ENCODE measurements at places on chromosomes 5 and 9.

DNA sequence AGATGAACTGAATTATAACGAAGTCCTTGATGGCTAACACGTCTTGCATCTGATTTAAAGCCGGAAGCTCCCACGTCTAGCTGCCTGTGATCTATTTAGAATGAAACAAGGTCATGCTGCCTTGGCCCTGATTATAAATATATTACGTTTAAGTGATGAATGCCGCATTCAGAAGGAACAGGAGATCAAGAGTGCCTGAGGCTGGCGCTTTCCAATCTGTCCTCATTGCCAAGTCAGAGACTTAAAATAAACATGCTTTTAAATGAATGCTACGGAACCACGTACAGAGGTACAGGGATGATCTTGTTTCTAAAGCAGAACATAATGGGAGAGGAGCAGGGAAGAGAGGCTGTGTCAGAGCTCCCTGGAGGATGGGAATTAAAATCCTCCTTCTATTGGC is 292.8 kb downstream of the TLE1 start:
- DNase-seq, result no peak

DNA sequence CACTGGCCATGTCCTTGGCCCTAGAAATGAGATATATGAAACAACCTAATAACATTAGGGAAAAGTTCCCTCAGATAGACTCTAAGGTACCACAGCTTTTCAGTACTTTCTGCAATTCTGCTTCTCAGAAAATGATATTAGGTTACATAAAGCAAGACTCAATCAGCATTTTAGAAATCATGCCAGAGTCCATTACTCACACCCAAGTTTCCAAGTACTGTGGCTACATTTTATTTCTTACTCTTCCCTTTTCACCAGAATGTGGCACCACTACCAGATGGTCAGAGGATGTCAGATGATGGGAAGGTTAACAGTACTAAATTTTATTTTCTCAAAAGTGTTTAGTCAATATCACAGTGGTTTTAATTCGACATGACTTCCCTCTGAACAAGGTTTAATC is 217.2 kb downstream of the MLLT3 start:
- no peak for DNase-seq

DNA sequence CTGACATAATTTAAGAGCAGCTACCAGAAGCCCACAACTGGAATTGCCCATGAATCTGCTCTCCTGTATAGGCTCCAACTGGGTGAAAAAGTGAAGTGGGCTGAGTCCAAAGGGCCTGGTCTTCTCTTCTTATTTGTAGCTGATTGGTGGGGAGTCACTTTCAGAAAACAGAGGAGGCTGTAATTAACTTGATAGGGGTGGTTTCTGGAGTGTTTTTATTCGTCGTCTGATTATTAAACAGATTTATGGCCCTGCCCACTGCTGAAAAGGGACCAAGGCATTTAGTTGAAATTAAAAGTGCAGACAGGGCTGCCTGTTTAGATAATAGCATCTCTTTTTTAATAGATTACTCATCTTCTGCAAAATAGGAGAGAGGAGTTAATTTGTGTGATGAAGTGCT is 81.0 kb upstream of the SAP30L start:
- no peak for DNase-seq

GRCh38 chr5:157479612-157480510 is 19.8 kb downstream of the NIPAL4 start:
- no peak for DNase-seq

DNA sequence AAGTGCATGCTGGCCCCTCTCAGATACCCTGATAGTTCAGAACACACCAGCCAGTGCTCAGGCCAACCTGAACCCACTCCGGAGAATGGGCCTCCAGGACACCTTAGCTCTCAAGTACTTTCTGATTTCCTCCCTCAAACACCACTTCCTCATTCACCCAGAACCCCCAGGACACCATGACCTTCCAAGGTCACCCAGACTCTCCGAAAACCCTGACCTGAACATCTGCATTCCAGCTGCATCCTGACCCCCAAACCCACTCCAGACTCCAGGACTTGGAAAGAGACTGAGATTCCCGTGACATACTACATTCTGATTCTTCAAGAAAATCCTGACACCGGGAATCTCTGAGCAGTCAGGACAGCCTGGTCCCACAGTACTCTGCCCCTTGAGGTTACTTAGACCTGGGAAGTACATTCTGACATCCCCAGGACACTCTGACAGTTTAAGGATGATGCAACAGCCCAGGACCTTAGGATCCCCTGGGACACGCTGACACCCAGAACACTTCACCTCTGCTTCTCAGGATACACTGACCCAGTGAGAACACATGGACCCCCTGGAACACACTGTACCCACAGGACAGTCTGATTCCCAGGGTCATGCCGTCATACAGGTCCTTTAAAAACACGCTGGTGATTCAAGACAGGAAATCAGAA is 747 bp upstream of the PROP1 start:
- no peak for DNase-seq

- DNase-seq, result no peak
These were observed 9.7 kb downstream of the GRIN1 start for GRCh38 chr9:137148661-137149060.

GRCh38 chr5:41156739-41157138 is 56.6 kb downstream of the C6 start:
- no peak for DNase-seq

DNA sequence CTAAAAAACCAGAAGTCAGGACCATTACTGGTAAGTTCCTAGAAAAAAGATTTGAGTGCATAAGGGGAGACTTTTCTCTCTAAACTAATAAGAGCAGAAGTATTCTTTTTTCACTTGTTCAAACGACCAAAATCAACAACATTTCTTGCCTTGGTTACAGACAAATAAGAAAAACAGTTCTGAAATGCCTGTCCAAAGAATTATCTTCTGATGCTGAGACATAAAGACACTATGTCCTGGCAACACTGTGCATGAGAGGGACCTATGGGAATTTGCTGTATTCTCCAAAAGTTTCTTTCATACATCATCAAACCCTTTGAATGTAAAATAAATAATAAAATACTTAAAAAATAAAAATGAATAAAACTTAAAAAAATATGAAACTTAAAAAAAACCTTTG is 50.4 kb downstream of the ZNF474 start:
- no peak for DNase-seq

DNA sequence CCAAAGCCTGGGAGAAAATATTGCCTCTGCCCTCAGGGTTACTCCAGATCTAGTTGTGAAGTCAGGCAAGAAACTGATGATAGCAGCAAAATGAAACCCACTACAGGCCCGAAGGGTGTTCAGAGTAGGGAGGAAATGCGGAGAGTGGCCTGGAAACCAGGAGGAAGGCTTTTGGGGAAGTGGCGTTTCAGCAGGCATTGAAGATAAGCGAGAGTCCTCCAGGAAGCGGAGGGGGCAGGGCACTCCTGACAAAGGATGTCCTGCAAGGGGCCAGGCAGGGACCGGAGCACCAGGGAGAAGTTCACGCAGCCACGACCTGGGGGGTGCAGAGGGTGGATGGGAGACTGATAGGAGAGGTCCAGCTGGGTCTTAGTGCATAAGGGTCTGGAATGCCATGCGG is 7.8 kb upstream of the FOXI1 start:
- no peak for DNase-seq

GRCh38 chr5:145077028-145077427 is 758.1 kb downstream of the PRELID2 start:
- no peak for DNase-seq

DNA sequence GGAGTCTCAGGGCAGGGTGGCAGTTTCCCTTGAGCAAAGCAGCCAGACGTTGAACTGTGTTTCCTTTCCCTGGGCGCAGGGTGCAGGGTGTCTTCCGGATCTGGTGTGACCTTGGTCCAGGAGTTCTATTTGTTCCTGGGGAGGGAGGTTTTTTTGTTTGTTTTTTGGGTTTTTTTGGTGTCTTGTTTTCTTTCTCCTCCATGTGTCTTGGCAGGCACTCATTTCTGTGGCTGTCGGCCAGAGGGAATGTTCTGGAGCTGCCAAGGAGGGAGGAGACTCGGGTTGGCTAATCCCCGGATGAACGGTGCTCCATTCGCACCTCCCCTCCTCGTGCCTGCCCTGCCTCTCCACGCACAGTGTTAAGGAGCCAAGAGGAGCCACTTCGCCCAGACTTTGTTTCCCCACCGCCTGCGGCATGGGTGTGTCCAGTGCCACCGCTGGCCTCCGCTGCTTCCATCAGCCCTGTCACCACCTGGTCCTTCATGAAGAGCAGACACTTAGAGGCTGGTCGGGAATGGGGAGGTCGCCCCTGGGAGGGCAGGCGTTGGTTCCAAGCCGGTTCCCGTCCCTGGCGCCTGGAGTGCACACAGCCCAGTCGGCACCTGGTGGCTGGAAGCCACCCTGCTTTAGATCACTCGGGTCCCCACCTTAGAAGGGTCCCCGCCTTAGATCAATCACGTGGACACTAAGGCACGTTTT is 3.5 kb upstream of the PHYHD1 start:
- no peak for DNase-seq

DNA sequence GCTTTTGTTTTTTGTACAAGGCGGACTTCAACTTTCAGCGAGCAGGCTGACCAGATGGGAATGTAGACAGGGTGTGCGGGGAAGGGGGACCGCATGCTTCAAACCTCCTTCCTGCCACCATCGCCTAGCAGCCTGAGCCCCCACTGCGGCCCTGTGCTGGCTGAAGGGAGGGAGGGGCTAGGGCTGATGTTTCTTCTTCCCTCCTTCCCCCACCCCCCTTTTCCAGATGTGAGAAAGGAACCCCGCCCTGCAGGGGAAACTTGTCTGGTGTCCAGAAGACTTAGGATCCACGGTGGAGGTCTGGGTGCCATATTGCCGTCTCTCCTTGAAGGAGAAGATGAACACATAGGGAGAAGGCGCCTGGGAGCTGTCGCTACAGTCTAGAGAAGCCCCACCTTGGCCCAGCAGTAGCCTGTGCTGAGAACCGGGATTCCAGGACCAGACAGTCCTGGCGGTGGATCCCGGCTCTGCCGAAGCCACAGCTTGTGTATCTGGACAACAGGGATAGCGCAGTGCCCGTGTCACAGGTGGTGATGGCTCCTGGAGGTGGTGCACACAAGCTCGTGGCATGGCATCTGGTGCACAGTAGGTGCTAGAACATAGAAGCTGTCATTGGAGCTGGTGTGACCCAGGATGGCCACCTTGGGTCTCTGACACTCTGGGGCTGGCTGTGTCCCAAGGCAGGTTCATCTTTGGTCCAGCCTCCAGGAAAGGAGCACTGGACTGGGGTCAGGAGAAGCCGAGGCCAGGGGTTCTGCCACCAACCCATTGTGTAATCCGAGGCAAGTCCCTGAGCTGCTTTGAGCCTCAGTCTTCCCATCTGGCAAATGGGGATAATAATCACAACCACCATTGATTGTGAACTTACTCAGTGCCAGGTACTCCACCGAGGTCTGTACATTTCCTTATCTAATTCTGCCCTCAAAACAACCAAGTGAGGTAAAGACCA is 205.6 kb downstream of the C9orf50 start:
- no peak for DNase-seq

- no peak for DNase-seq
These were observed 267.7 kb downstream of the FANCC start for GRCh38 chr9:95049761-95050160.

DNA sequence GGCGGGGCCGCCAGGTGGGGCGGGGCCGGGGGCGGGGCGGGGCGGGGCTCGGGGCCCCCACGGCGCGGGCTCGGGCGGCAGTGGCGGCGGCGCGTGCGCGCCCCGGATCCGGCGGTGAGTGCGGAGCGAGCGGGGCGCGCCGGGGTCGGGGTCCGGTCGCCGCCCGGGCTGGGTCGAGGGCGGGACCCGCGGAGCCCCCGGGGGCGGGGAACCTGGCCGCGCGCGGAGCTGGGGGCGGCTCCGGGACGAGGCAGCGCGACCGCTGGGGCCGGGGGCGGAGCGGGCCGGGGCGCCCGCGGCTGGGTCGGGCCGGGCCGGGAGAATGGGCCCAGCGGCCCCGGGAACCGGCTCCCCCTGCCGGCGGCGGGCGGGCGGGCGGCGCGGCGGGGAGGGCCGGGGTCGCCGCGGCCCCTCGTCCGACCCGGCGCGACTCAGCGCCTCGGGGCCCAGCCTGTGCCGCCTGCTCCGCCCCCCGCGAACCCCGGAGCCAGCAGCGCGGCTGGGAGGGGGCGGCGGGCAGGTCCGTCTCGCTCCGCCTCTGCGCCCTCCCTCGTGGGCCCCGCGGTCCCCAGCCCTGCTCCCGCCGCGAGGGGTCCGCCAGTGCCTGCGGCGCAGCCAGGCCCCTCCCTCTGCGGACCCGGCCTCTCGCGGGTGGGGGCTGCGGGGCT is 3.1 kb downstream of the EGFL7 start:
- DNase-seq, result no peak

DNA sequence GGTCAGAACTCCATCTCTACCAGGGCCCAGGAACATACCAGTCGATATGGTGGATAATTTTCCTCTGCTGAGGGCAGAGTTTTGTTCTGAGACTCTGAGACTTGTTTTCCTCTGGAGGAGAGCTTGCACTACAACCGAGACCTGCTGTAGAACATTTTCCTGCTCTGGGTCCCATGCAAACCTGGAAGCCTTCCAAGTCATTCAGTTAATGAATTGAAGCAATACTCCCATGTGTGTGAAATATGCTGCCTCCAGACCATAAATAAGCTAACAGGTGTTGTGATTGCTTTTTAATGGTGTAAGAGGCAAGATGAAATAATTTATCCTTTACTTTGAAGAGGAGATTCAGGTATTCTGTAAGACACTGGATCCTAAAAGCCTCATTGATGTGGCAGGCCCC is 372.8 kb downstream of the TMEM167A start:
- no peak for DNase-seq

- DNase-seq, result no peak
These were observed 157.4 kb upstream of the PUM3 start for GRCh38 chr9:3001311-3001710.

- no peak for DNase-seq
These were observed 859 bp downstream of the RETREG1 start for GRCh38 chr5:16615741-16616535.

DNA sequence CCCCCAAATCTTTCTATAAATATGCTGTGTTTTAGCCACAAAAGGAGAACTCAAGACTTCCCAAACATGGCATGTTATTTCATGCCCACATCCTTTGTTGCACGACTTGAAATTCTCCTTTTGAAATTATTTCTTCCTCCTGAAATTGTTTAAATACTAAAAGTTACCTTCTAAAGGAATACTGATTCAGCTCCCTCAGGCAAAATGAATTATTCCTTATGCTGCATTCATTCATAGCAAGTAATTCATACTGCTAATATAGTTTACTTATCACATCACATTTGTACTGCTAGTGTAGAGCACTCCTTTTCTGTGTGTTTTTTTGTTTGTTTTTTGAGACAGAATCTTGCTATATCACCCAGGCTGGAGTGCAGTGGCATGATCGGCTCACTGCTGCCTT is 45.7 kb downstream of the BHMT start:
- DNase-seq, result no peak

Measured in activated CD8-positive, alpha-beta memory T cell treated with anti-CD3 and anti-CD28 coated beads for 1 hour (primary cell).